Breast epithelium (tissue), 4 donors: ENCODE measurements at places on chromosomes 16 and 17. TPM values are rescaled to one million over a fixed set of nuclear protein-coding genes. Genes with fewer than 3 reads are reported as not detected.
A peak's percentile ranks its signal among the peaks of the same experiment; 100 is the strongest.

GRCh38 chr17:55842405-55843158 lies 91.7 kb downstream of the PCTP start:
- H3K4me1 ChIP-seq = no peaks in the 10 kb centered on the region
- H3K36me3 ChIP-seq = no peaks in the 10 kb centered on the region
- H3K27me3 ChIP-seq = no peaks in the 10 kb centered on the region
- no peak for DNase-seq

GRCh38 chr16:10300905-10301304 lies 85.0 kb upstream of the ATF7IP2 start:
- no peaks in the 10 kb centered on the region for H3K27me3 ChIP-seq
- H3K4me3 ChIP-seq = no peak overlapping the region
- no peak overlapping the region for H3K27ac ChIP-seq

DNA sequence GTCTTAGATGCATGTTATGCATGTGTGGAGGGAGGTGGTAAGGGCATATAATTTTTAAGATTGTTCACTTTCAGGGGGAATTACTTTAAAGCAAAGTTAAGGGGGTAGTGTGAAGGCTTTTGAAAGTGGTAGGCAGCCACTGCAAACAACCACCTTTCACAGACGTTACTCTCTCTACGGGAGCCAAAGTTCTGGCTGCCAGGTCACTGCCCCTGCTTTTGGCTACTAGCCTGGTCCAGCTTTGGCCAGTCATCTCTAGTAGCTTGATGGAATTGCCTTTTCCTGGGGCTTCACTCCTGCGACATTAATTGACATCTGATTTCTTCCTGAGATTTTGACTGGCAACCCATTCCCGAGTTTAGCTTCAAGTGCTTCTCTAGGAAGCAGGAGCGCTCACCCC lies 397.5 kb downstream of the CDH11 start:
- no peak overlapping the region for H3K27ac ChIP-seq
- H3K4me3 ChIP-seq = no peak overlapping the region
- no peaks in the 10 kb centered on the region for H3K4me1 ChIP-seq
- H3K27me3 ChIP-seq = no peaks in the 10 kb centered on the region
- H3K36me3 ChIP-seq = no peaks in the 10 kb centered on the region
- no peak for DNase-seq

The CLEC18A gene
- total RNA-seq = 0.80 TPM

DNA sequence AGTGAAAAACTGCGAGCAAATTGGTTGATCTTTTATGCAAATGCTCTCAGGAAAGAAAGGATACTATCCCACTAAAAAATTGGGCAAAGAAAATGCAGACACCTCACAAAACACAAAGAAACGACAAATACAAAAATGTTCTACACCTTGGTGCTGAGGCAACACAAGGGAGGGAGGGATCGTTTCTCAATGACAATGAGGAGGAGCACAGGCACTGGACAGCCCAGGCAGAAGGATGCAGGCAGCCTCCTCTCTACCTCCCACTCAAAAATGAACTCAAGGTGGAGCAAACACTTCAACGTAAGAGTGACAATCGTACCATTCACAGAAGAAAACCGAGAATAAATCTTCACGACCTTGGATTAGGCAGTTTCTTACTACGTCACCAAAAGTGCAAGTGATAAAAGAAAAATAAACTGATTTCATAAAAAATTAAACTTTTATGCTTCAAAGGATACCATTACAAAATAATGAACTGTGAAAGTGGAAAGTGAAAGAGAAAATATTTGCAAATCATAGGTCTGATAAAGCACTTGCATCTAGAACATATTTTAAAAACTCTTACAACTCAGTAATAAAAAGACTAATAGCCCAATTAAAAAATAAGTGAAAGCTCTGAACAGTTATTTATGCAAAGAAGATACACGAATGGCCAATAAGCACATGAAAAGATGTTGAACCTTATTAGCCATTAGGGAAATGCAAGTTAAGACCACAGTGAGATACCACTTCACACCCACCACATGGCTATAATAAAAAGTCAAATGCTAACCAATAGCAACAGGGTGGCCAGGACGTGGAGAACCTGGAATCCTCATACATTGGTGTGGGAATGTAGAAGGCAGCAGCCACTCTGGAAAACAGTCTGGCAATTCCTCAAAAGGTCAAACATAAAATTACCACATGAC lies 80.8 kb upstream of the TRAP1 start:
- no peaks in the 10 kb centered on the region for H3K36me3 ChIP-seq
- no peak overlapping the region for H3K4me3 ChIP-seq
- no peaks in the 10 kb centered on the region for H3K27me3 ChIP-seq
- no peak overlapping the region for H3K27ac ChIP-seq
- no peaks in the 10 kb centered on the region for H3K4me1 ChIP-seq

GRCh38 chr16:52408191-52408845 lies 138.6 kb downstream of the TOX3 start:
- no peaks in the 10 kb centered on the region for H3K27me3 ChIP-seq
- no peaks in the 10 kb centered on the region for H3K4me1 ChIP-seq
- H3K27ac ChIP-seq = no peak overlapping the region
- no peak for DNase-seq
- no peak overlapping the region for H3K4me3 ChIP-seq
- no peaks in the 10 kb centered on the region for H3K36me3 ChIP-seq

DNA sequence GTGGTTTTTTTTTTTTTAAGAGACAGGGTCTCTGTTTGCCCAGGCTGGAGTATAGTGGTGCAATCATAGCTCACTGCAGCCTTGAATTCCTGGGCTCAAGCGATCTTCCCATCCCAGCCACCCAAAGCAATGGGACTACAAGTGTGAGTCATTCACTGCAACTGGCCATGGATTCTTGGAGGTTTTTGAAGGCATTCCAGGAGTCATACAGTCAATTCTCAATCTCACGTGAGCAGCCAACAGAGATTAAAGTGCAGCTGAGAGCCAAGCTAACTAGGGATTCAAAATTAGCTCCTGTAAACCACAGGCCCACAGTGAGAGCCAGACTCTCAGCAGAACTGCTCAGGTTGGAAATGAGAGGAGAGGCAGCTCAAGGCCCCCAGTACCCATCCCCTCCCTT lies 30.2 kb downstream of the XPO6 start:
- peaks cover 14% of the 10 kb centered on the region for H3K4me1 ChIP-seq
- no peaks in the 10 kb centered on the region for H3K36me3 ChIP-seq
- H3K27ac ChIP-seq = peak overlapping the region; percentile 22
- no peak overlapping the region for H3K4me3 ChIP-seq

- H3K4me1 ChIP-seq = no peaks in the 10 kb centered on the region
- DNase-seq = no peak
- H3K27me3 ChIP-seq = no peaks in the 10 kb centered on the region
- no peaks in the 10 kb centered on the region for H3K36me3 ChIP-seq
- no peak overlapping the region for H3K4me3 ChIP-seq
Measured at GRCh38 chr17:74226252-74226651, 12.9 kb downstream of the TTYH2 start.

DNA sequence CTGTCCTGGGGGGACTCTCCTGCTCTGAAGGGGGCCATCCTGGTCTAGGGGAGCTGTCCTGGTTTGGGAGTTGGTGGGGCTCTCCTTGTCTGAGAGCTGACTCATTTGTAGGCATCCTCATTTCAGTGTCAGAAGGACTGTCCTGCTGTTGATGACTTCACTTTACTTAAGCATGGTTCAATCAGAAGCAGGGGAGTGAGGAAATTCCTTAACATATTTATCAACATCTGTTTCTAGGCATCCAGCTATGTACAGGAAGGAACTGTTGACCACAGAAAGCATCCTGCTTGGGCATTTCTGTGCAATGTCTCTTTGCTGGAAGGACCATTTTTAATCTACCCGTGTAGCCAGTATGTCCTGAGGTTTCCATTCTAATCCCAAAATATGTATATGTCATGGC lies 502.7 kb upstream of the HSBP1 start:
- no peak for DNase-seq
- H3K27ac ChIP-seq = no peak overlapping the region
- no peaks in the 10 kb centered on the region for H3K4me1 ChIP-seq
- no peaks in the 10 kb centered on the region for H3K36me3 ChIP-seq

DNA sequence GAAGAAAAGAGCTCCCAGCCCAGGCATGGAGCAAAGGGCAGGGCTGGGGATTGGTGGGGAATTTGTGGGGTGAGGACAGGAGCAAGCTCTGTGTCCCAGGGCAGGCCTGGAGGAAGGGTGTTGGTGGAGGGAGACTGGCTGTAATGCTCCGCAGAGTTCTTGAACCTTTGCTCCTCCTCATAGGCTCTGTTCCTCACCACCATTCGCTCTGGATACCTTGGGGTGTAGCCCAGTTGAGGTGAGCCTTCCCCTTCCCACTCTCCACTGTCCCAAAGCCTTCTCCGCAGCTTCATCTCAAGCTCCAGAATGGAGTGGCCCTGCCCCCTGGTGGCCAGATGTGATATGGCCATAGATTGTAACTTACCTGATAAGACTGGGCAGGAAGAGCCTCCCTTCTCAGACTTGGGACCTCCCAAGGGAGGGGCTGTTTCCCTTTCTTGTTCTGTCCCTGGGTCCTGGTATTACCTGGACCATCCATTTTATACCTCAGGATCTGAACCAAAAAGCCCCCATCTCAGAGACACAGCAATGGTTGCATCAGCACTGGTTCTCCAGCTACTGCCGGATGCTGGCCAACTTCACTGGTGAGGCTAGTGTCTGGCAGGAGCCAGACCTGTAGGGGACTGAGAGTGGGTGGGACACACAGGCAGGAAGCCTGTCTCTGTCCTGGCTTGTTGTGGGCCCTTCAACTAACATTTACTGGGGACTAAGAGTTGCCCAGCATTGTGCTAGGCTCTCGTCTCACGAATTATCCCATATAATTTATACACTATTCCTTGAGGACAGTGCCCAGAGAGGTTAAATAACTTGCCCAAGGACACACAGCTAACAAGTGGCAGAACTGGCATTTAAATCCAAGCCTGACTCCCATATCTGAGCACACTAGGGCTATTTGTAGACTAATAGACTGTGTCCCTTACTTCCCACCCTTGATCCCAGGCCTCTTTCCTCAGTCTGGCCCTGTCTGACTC lies 19.1 kb upstream of the STAC2 start:
- H3K36me3 ChIP-seq = no peaks in the 10 kb centered on the region
- H3K27ac ChIP-seq = peak overlapping the region; percentile 52
- DNase-seq = peak; percentile 87
- no peaks in the 10 kb centered on the region for H3K27me3 ChIP-seq

GRCh38 chr16:62190426-62190825 lies 154.2 kb upstream of the CDH8 start:
- no peak overlapping the region for H3K27ac ChIP-seq
- DNase-seq = no peak
- no peaks in the 10 kb centered on the region for H3K27me3 ChIP-seq
- no peaks in the 10 kb centered on the region for H3K4me1 ChIP-seq

DNA sequence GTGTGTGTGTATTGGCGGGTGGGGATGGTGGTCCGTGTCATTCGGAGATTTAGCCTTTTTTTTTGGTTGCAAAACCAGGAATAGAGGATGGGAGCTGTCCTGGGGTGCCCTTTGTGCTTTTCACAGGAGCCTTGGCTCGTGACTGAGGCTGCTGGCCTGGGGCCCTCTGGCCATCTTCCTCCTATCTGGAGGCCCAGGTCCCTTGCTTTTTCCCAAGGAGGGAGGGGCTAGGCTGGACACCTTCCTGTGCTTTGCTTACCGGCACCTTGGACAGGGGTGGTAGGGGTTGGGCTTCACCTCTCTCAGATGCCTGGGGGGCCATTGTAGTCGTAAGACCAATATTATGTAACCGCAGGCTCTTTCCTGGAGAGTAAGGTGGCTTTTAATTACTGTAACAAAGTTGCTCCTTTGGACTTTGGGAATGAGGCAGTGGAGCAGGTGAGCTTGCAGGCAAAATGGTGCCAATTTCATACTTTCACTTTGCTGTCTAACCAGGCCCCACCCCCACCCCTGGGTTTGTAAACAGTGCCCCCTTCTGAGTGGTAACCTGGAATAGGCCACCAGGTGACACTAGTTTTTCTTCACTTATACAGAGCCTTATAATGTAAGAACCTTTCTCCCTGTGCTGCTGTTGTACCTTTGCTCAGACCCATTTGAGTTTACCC lies 1.2 kb downstream of the DYNLL2 start:
- no peak for DNase-seq
- peak overlapping the region; percentile 96 for H3K27ac ChIP-seq
- no peaks in the 10 kb centered on the region for H3K27me3 ChIP-seq
- H3K4me1 ChIP-seq = peaks cover 13% of the 10 kb centered on the region

The RGS11 gene
- 7.5 TPM for total RNA-seq

DNA sequence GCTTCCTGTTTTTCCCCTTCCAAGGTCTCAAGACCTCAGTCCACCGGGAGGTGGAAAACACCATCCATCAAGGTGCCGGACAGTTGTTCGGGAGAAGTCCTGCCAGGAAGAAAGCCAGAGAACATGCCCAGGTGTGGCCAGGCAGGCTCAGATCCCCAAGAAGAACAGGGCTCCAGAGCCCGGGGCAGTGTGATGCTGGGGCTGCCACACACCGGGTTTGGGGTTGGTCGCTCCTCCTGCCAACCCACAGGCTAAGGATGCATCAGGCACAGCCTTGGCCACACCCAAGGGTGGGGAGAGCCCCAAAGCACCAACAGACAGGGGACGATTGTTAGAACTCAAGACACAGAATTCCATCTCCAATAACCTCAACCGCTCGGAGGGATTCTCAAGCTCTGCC lies 19.7 kb downstream of the ZFHX3 start:
- DNase-seq = no peak
- H3K4me3 ChIP-seq = no peak overlapping the region
- H3K27ac ChIP-seq = no peak overlapping the region
- H3K36me3 ChIP-seq = no peaks in the 10 kb centered on the region
- H3K27me3 ChIP-seq = no peaks in the 10 kb centered on the region

The PTX4 gene
- not detected for total RNA-seq

DNA sequence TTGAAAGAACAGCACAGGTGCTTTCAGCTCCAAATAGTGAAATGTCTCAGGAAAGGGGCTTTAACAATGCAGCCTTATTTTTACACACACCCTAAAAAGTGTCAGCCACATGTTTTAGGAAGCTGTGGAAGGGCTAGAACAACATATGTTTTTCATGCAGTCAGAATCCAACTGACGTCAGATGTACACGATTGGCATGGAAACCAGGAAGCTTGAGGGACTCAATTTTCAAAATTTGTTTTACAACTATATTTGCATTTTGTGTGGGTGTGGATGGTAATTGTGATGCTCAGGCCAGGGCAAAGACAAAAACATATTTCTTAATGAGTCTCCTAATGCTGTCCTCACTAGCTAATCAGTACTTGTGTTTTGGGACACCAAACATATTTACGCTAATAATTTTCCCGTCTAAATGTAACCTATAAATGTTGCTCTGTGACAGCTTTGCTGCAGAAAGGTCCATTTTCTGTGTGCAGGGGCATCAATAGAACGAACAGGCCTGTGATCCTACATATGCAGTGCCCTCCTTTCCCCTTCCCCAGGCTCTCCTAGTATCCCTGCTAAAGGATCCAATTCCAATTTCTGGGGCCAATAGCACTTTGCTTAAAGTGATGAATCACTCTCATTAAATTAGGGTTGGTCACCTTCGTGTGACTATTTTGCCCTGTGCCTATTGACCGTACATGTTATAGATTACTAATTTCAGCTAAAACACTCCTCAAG lies 434.0 kb upstream of the CDH5 start:
- H3K4me3 ChIP-seq = no peak overlapping the region
- no peaks in the 10 kb centered on the region for H3K27me3 ChIP-seq
- DNase-seq = no peak
- no peaks in the 10 kb centered on the region for H3K4me1 ChIP-seq
- H3K36me3 ChIP-seq = no peaks in the 10 kb centered on the region
